ENCODE measurements at places on chromosomes 12 and 14. TPM values are rescaled to one million over a fixed set of nuclear protein-coding genes. Genes with fewer than 3 reads are reported as not detected.

The VSX2 gene
- total RNA-seq, result not detected

The LRFN5 gene
- not detected for total RNA-seq

The TEX22 gene
- total RNA-seq, result 0.56 TPM

The YARS2 gene
- 38.3 TPM for total RNA-seq

GRCh38 chr12:6200256-6201212, at the start of gene CD9:
CD9 (plus strand) TSS chr12:6200400; CDS start chr12:6200500, 100 bp downstream.
- peak within 1 kb of the TSS; percentile 50 for H3K27ac ChIP-seq
- peaks cover 34% of the 10 kb centered on the region for H3K4me1 ChIP-seq
- peak within 1 kb of the TSS; percentile 75 for H3K4me3 ChIP-seq
- DNase-seq, result peak; percentile 62
- H3K27me3 ChIP-seq, result peaks cover 19% of the 10 kb centered on the region

DNA sequence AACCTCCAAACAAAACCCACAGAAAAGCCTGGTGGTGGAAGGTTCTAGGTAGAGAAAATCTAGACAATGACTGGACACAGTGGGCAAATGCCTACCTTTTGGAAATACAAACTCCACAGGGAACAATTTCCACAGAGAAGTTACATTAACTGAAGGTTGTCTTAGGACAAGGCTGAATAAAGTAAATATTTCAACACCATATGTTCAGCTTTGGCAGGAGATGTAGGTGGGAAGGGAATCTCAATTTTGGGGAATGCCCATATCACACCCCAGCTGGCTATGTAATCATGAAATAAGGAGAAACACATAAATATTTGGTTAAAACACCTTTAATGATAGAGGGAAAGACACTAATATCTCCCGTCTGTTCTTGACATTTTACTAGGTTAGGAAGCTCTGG, 5.4 kb downstream of the SALL2 start:
- H3K27me3 ChIP-seq, result peaks cover 3% of the 10 kb centered on the region
- H3K4me1 ChIP-seq, result peaks cover 11% of the 10 kb centered on the region
- no peak overlapping the region for H3K4me3 ChIP-seq
- no peak for DNase-seq
- no peak overlapping the region for H3K27ac ChIP-seq

DNA sequence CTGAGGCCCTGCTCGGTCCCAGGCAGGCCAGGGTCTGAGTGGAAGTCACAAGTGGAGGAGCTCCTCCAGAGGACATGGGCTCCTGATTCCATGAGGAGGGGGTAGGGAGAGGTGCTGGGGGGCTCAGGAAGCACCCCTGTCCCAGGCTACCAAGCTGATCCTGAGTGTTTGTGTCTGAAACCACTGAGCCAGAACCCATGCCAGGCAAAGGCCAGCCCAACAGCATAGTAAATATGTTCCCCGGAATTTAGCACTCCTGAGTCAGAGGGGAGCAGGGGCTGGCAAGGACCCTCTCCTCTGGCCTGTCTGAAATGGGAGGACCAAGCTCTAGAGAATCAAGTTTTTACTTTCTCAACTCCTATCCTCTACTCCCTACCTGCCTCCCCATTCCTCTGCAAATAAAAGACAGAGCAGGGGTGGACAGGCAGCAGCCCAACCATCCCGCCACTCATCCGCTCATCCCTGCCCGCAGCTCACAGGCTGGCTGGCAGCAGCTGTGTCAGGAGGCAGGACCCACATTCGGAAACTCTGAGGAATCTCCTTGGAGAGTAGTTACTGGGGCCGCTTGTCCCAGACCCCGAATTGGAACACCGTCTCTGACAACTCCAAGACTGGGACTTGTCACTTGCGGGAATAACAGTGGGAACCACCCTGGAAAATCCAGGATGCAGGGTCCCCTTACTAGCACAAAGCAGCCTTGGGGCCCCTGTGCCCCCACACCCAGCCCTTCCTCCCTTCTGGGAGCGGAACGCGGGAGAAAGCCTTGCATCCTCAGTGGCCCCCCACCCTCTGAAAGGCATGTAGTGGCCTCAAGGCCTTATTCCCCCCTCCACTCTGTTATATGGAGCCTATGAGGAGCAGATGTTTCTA, 102.5 kb downstream of the ZFP36L1 start:
- no peak overlapping the region for H3K27ac ChIP-seq
- no peak for DNase-seq
- no peaks in the 10 kb centered on the region for H3K36me3 ChIP-seq

DNA sequence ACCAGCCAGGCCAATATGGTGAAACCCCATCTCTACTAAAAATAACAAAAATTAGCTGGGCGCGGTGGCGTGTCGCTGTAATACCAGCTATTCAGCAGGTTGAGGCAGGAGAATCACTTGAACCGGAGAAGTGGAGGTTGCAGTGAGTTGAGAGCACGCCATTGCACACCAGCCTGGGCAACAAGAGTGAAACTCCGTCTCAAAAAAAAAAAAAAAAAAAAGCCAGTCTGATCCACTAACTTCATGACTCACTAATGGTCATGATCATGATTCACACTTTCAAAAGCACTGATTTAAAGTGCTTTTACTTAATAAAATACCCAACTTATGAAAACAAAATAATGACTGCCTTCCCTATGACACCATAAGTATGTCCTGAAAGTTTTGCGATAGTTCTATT, 38.4 kb upstream of the CPM start:
- no peaks in the 10 kb centered on the region for H3K36me3 ChIP-seq
- no peak overlapping the region for H3K27ac ChIP-seq
- no peak for DNase-seq
- H3K4me3 ChIP-seq, result no peak overlapping the region

DNA sequence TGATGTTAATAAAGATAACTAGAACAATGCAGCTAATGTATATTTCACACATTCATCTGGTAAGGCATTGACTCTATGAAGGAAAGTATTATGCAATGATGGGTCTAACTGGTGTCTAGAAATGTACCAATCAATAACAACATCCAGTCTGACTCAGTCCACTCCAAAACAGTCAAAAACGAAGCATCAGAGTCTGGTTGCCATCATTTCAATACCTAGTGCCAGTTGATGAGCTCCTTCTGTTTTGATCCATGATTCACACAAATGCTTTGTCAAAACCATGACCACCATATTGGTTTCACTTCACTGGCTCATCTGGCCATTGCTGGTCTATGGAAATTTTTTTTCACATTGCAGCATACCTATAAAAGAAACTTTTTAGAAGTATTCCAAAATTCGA, 747.2 kb upstream of the TMEM132C start:
- H3K36me3 ChIP-seq, result no peaks in the 10 kb centered on the region
- H3K4me1 ChIP-seq, result no peaks in the 10 kb centered on the region
- H3K27me3 ChIP-seq, result no peaks in the 10 kb centered on the region
- no peak overlapping the region for H3K27ac ChIP-seq

DNA sequence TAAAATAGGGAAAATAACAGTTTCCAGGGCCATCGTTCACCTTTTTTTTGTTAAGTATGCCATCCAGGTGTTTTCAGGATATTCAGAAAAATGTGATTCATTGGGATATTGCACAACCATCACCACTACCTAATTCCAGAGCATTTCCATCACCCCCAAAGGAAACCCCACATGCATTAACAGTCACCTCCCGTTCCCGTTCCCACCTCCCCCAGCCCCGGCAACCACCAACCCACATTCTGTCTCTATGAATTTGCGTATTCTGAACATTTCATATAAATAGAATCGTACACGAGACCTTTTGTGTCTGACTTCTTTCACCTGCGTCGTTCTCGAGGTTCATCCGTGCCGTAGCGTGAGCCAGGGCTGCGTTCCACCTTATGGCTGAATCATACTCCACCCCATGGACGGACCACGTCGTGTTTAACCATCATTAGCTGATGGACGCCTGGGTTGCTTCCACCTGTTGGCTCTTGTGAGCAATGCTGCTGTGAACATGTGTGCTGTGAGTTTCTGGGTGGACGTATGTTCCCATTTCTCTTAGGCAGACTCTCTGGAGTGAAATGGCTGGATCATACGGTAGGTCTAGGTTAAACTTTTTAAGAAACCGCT, 51.0 kb upstream of the NCOR2 start:
- H3K36me3 ChIP-seq, result no peaks in the 10 kb centered on the region
- no peak for DNase-seq
- no peaks in the 10 kb centered on the region for H3K4me1 ChIP-seq
- no peaks in the 10 kb centered on the region for H3K27me3 ChIP-seq

DNA sequence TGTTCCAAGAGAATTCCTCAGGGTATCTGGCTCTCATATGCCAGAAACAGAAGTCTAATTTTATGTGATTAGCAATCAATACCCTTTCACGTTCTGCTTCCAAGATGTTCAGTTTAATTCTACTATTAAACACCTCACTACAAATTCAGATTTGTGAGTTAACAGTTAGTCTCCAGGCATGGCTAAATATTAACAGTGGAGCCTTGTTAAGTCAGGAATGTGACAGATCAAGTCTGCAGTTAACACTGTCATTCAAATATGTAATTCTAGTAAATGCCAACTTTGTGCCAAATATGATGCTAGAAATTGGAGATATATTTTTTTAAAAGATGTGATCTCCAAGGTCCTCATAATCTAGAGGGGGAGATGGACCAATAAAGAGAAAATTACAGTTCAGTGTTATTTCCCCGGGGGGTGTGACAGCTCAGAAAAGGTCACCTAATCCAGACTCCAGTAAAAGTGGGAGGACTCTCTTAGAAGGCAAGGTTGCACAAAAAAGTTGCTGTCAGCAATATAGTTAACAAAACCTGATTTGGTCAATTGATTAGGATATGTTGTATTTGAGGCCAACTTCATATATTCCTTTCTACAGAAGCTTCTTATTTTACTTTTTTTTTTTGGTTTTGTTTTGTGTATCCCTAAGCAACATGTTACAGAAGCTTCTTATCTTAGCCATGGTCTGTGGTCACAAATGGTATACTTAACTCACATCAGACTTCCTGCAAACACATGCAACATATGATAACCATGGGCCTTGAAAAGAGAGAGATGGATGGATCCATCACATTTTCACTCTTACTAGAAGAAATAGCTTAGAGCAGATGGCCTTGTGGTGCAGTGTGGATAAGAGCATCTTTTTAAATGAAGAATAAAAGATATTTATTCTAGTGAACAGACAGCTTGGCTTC, 18.4 kb upstream of the RNU6-7 start:
- H3K36me3 ChIP-seq, result peaks cover 6% of the 10 kb centered on the region
- peaks cover 7% of the 10 kb centered on the region for H3K4me1 ChIP-seq
- no peak overlapping the region for H3K4me3 ChIP-seq
- peaks cover 3% of the 10 kb centered on the region for H3K27me3 ChIP-seq

DNA sequence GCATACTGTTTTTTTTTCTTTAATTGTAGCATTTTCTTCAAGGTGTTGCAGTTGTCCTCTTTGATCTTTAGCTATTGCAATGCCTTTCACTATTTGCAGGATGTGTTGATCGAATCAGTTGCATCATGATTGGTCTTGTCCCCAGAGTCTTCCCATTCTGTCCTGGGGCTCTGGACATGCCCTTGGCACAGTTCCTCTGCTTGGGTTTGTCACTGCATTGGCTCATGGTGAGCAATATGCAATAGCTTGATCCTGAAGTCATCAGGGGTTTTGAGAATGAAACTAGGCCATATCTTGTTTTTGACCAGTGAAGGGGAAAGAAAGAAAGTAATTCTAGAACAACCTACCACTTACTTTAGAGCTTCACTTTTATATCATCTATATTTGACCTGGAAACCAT, 281.5 kb downstream of the TMEM117 start:
- H3K27me3 ChIP-seq, result no peaks in the 10 kb centered on the region
- H3K4me3 ChIP-seq, result no peak overlapping the region
- H3K36me3 ChIP-seq, result peaks cover 10% of the 10 kb centered on the region
- no peak overlapping the region for H3K27ac ChIP-seq
- H3K4me1 ChIP-seq, result no peaks in the 10 kb centered on the region

DNA sequence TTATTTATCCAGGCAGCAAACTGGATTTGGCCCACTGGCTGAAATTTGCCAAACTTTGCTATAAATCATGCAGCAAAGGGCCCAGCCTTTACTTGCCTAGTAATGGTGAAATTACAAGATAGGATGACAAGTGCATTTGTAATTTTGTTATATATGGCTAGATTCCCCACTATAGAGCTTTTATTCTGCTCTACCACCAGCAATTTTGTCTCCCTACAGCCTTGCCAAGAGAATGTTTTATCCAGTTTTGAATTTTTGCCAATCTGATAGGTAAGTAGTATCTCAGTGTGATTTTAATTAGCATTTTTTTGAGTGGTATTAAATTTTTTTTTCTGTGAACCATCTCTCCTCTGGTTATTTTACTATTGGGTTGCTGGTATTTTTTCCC, 161.6 kb downstream of the SLC41A2 start:
- H3K4me3 ChIP-seq, result no peak overlapping the region
- no peaks in the 10 kb centered on the region for H3K27me3 ChIP-seq
- H3K36me3 ChIP-seq, result no peaks in the 10 kb centered on the region
- no peak for DNase-seq

DNA sequence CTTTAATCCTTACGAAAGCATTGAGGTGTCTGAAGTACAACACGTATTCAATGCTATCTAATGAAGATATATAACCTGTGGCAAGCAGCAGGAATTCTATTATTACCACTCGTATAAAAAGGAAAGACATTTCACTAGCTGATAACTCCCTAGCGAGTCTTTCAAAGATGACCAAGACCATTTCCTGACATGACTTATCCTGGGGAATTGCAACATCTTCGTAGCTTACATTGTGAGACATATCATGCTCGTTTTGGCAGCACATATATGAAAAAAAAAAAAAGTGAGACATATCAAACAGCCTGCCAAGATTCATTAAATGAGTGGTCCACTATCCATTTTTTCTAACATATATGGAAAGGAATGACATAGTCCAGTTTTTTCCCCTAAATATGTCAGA, 337.0 kb downstream of the FSCB start:
- H3K27ac ChIP-seq, result no peak overlapping the region
- H3K4me1 ChIP-seq, result no peaks in the 10 kb centered on the region
- no peak overlapping the region for H3K4me3 ChIP-seq
- H3K36me3 ChIP-seq, result no peaks in the 10 kb centered on the region
- DNase-seq, result no peak
- H3K27me3 ChIP-seq, result no peaks in the 10 kb centered on the region

DNA sequence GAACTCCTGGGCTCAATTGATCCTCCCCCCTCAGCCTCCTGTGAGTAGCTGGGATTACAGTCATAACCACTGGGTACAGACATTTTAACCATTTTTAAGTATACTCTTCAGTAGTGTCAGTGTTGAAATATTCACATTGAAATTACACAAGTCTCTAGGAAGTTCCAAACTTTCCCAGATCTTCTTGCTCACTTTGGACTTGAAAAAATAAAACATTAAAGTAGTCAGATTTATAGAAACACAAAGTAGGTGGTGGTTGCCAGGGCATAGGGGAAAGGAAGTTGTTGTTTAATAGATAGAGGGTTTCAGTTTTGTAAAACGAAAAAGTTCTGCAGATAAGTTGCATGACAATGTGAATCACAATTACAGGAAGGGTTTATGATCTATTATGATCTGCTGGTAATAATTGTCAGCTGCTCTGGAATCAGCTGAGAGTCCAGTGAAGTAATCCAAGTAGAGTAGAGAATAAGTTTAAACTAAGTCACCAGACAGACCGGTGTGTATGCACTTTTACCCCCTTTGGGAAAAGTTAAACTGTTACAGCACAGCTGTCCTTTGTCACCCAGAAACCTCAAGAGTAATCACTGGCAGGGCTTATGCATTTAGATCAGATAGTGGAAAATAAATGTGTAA, 27.4 kb downstream of the PCNX1 start:
- H3K27ac ChIP-seq, result peak overlapping the region; percentile 78
- peak overlapping the region; percentile 29 for H3K4me3 ChIP-seq
- peaks cover 31% of the 10 kb centered on the region for H3K36me3 ChIP-seq
- no peaks in the 10 kb centered on the region for H3K27me3 ChIP-seq

GRCh38 chr12:117587631-117588287, 226.3 kb upstream of the NOS1 start:
- no peak overlapping the region for H3K4me3 ChIP-seq
- no peaks in the 10 kb centered on the region for H3K36me3 ChIP-seq
- no peak overlapping the region for H3K27ac ChIP-seq
- peak; percentile 34 for DNase-seq
- no peaks in the 10 kb centered on the region for H3K4me1 ChIP-seq
- peaks cover 18% of the 10 kb centered on the region for H3K27me3 ChIP-seq

Measured in activated naive CD8-positive, alpha-beta T cell treated with anti-CD3 and anti-CD28 coated beads for 36 hours (primary cell).